ENCODE measurements at places on chromosomes 5 and 9.

- no peak for DNase-seq
These were observed 43.2 kb upstream of the IL7R start for GRCh38 chr5:35813521-35813920.

DNA sequence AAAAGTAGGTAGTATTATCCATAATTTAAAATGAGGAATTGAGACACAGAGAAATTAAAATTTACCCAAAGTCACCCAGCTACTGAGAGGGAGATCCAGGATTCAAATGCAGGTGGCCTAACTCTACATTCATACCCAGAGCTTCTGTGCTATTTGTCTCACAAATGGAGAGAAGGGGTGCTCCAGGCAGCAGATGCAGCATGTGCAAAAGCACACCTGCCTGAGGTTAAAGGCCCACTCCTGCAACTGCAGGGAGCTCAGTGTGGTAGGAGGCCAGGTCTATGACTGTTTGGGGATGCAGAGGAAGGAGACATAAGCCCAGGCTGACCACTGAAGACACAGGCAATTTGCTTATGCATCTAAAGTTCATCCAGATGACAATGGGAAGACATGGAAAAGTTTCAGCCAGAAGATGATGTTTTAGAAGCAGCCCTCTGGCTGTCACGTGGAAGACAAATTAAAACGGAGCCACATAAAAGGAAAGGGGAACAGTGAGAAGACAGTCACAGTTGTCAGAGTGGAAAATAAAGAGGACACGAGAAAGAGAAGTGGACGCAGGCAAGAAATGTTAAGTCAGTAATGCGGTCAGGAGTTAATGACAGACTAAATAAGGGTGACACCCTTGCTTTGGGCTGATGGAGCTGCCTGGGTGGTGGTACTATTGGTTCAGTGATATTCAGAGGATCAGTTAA, 214.7 kb downstream of the EBF1 start:
- no peak for DNase-seq

GRCh38 chr9:127209948-127210640, 54.5 kb upstream of the GARNL3 start:
- no peak for DNase-seq

DNA sequence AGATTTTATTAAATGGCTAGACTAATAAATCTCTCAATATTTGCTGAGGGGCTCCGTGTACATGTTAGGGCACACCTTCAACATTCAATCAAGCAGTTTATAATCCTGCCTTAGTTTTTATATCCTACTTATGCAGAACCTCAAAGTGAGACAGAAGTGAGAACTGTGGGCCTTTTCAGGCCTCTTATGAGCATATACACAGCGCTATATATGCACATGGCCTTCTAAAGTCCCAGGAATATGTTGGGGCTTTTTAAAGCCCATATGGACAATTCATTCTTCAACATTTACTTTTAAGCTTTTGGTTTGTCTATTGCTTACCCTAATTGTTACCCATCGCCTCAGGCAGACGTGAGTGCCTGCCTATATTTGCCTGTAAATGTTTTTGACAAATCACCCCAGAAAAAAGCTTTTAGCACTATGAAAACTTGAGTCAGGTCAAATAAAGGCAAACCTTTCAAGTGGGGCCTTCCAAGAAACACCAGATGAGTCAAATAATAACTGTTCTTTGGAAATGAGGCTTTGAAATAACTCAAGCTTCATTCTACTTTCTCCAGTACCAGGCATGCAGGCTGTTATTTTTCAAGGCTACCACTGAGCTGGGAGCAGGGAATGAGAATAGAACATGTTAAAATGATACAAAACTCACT, 58.2 kb downstream of the ESM1 start:
- no peak for DNase-seq

GRCh38 chr5:141182248-141182647, at the start of gene PCDHB16:
Gene PCDHB16 (plus strand): TSS chr5:141182387. CDS start chr5:141182560, 173 bp downstream.
- DNase-seq, result no peak

GRCh38 chr5:78985116-78985724, at the start of gene ARSB:
Gene ARSB (minus strand): TSS chr5:78985310. CDS start chr5:78985248, 62 bp downstream.
- peak; percentile 75 for DNase-seq

DNA sequence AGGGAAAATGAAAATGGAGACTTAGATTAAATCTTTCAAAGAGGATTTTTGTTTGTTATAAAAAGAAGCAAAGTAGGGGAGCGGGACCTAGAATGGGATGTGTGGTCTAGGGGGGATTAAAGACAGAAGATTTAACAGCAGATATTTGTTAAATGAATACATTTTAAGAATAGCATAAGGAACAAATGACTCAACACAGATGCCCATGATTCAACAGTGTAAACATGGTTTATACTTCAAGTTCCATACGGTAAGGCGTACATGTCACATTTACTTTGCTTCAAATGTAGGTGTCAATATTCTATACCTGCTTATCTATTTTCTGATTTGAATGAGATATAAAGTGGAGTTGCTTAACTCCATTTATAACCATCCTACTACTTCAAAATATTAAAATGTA, 1.5 kb downstream of the TICAM2 start:
- DNase-seq, result no peak

- no peak for DNase-seq
These were observed 140.5 kb upstream of the SLC30A5 start for GRCh38 chr5:68953231-68953874.

- DNase-seq, result no peak
These were observed 17.4 kb upstream of the TNFAIP8 start for GRCh38 chr5:119338326-119338946.

- DNase-seq, result no peak
These were observed 19.7 kb upstream of the CSF1R start for GRCh38 chr5:150105928-150106615.

DNA sequence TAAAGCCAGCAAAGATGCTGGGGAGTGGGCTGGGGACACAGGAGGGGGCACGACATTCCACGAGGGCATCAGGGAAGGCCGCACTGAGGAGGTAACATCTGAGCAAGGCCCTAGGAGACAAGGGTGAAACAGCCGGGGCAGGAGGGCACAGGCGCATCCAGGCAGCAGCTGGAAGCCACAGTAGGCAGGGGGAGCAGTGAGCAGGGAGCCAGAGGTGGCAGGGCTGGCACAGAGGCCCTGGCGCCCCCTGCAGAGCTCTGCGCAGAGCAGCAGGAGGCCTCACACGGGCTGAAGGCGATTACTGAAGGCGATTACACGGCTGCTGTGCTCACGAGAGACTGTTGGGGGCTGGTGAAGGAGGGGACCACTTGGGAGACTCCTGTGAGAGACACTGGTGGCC, 15.4 kb downstream of the LMAN2 start:
- DNase-seq, result peak; percentile 54

DNA sequence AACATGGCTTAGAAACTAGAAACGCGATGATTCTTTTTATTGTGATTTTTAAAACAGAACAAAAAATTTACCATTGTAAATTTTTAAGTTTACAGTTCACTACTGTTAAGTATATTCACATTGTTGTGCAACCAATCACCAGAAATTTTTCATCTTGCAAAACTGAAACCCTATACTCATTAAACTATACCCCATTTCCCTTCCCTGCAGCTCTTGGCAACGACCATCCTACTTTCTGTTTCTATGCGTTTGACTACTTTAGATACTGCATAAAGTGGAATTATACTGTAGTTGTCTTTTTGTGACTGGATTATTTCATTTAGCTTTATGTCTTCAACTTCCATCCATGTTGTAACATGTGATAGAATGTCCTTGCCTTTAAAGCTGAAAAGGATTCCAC, 52.5 kb downstream of the SPOCK1 start:
- no peak for DNase-seq

GRCh38 chr9:89312222-89312571, 1.2 kb downstream of the CKS2 start:
- peak; percentile 53 for DNase-seq

DNA sequence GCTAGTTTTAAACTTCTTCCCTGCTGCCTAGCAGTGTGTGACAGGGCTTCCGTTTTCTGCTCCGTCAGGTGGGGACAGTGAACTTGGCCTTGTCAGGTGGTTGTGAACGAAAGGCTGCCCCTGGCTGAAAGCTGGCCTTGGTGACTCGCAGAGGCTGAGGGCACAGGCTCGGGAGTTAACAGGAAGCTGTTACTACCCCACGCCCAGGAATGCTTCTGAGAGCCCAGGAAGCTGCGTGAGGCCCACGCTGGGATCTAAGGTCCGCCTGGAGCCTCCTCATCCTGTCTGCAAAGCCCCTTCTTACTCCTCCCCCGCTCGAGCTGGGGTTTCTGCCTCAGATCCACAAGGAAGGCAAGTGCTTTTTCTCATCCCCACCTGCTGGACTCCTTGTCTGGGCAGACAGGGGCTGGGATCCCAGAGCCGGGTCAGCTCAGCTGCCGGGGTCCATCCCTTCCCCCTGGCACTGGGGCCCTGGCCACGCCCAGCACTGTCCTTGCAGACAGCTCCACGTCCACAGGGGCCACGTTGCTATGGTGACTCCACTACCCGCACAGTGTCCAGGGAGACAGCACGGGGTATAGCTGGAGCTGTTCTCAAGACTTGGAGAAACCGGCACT, 124.7 kb upstream of the TBC1D2 start:
- DNase-seq, result no peak

- DNase-seq, result no peak
These were observed 28.4 kb downstream of the EHMT1 start for GRCh38 chr9:137647096-137647714.

- DNase-seq, result peak; percentile 82
These were observed 100.5 kb upstream of the SPATA31D4 start for GRCh38 chr9:81827616-81828296.

DNA sequence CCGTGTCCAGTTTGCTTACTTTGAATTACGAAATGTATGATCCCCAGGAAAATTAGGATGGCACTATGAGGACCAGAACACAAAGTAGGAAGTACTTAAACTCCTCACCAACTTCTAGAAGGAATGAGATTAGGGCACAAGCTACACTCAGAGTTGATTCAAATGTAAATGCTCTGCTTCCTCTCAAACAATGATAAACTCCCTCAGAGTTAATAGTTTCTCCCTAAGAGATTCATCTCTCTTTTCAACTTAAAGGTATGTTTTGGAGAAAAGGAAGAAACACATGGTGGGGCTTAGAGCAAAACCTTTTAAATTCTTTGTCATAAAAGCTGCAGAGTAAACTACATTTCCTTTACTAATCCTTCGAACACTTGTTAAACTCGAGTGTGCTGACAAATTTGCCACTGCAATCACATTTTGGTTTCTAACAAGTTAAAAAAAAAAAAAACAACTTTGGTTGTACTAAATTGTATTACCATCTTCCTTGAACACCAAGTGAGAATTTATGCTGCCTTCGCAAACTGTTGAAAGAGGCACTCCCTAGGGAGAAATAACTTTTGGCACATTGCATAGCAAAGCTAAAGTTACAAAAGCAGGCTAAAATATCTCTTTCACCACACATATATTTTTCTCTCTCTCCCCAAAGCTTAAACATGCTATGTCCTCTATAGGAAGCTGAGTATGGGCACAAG, 66.6 kb downstream of the DENND1A start:
- no peak for DNase-seq

GRCh38 chr9:128457207-128457606, 1.4 kb downstream of the ODF2 start:
- DNase-seq, result no peak

DNA sequence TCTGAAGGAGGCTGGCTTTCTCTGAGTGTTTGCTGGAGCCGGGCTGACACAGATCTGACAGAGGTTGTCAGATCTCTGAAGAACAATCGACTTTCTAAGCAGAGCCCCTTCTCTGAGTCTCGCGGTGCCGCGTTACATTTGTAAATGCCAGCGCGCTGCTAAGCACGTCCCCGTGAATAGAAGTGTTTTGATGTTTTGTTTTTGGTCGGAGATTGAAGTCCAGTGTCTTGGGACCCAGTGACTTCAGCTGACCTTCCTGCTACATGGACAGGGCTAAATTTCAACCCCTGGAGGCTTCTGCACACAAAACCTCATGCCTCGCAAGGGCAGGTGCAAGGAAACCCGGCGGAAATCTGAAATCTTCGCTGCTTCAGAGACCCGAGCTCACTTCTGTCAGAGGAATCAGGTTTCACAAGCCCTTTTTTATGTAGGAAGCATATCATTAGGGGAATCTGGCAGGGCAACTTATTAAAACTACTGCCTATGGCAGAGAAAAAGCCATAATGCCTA, 27.2 kb downstream of the NEUROG1 start:
- no peak for DNase-seq

GRCh38 chr9:110207071-110207641, 803 bp downstream of the C9orf152 start:
- DNase-seq, result peak; percentile 70

- no peak for DNase-seq
These were observed 121.4 kb downstream of the DOCK8 start for GRCh38 chr9:336039-336438.

DNA sequence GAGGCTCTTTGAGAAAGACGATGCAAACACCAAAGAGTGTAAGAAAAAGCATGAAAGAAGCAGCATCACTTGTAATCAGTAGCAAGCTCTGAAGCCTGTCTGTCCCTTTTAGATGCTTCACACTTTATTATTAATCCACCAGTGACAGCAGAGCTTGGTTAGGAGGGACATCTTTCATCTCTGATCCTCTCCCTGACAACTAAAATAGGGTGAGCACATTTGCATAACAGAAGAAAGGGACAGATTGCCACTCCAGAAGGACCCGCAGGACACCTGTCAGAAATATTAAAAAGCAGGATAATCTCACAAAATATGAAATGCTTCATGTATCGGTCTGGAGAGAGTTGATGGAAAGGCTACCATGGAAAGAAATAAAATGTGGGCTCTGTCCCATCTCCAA, 71.4 kb upstream of the MAP1B start:
- DNase-seq, result no peak

- DNase-seq, result peak; percentile 69
These were observed 10.5 kb upstream of the GALNT10 start for GRCh38 chr5:154179846-154180710.

GRCh38 chr5:180818677-180819341, 16.2 kb upstream of the MGAT1 start:
- DNase-seq, result no peak

Data from RPMI8226 (cell line).